ENCODE measurements at places on chromosomes 1 and 21.

GRCh38 chr1:8406960-8407359 lies 89.0 kb downstream of the SLC45A1 start:
- H3K4me1 ChIP-seq: peaks cover 3% of the 10 kb centered on the region
- no peak overlapping the region for H3K27ac ChIP-seq
- H3K4me3 ChIP-seq: no peak overlapping the region
- peaks cover 2% of the 10 kb centered on the region for H3K36me3 ChIP-seq

GRCh38 chr1:104745875-104746274 lies 996.2 kb downstream of the AMY1C start:
- no peak for DNase-seq
- H3K27ac ChIP-seq: no peak overlapping the region
- H3K4me1 ChIP-seq: no peaks in the 10 kb centered on the region
- H3K27me3 ChIP-seq: no peaks in the 10 kb centered on the region
- H3K4me3 ChIP-seq: no peak overlapping the region

DNA sequence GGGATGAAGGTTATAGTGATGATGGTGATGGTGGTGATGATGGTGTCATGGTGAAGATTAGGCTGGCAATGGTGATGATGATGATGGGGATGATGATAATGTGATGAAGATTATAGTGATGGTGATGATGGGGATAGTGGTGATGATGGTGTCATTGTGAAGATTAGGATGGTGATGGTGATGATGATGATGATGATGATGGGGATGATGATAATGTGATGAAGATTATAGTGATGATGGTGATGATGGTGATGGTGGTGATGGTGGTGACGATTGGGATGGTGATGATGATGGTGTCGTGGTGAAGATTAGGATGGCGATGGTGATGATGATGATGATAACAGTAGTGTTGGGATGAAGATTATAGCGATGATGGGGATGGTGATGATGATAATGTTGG lies 285.1 kb upstream of the AJAP1 start:
- no peaks in the 10 kb centered on the region for H3K27me3 ChIP-seq
- no peaks in the 10 kb centered on the region for H3K36me3 ChIP-seq
- DNase-seq: no peak
- H3K4me3 ChIP-seq: no peak overlapping the region
- no peaks in the 10 kb centered on the region for H3K4me1 ChIP-seq

DNA sequence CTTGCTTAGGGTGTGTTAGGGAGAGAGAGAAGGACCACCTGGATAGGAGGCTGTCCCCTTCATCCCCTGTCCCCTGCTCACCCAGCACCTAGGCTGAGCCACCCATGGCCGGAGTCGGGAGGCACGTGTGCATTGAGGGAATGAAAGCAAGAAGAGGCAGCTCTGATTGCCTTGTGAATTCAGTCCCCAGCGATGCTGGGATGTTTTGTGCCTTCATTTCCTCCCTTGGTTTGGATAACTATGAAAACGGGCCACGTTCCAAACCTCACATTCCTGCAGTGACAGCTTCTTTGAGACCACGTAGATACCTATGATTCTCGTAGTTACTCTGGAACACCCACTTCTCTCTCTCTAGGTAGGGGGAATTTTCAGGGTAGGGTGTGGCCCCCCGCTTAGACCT lies 67.1 kb downstream of the MAN1C1 start:
- no peak for DNase-seq
- H3K27ac ChIP-seq: no peak overlapping the region
- H3K4me1 ChIP-seq: no peaks in the 10 kb centered on the region
- H3K4me3 ChIP-seq: no peak overlapping the region

- H3K27ac ChIP-seq: no peak overlapping the region
- no peaks in the 10 kb centered on the region for H3K4me1 ChIP-seq
- H3K36me3 ChIP-seq: no peaks in the 10 kb centered on the region
- H3K4me3 ChIP-seq: no peak overlapping the region
These were observed 103.6 kb upstream of the GPR52 start for GRCh38 chr1:174344162-174344561.

- DNase-seq: no peak
- H3K4me1 ChIP-seq: no peaks in the 10 kb centered on the region
- no peaks in the 10 kb centered on the region for H3K36me3 ChIP-seq
These were observed 3.8 kb downstream of the PDPN start for GRCh38 chr1:13587256-13588030.

GRCh38 chr1:220367833-220368232 lies 95.6 kb upstream of the RAB3GAP2 start:
- no peak overlapping the region for H3K27ac ChIP-seq
- no peaks in the 10 kb centered on the region for H3K36me3 ChIP-seq
- no peaks in the 10 kb centered on the region for H3K4me1 ChIP-seq
- no peak overlapping the region for H3K4me3 ChIP-seq
- no peak for DNase-seq
- no peaks in the 10 kb centered on the region for H3K27me3 ChIP-seq

GRCh38 chr1:183870351-183871077 lies 65.6 kb downstream of the RGL1 start:
- no peak for DNase-seq
- H3K27ac ChIP-seq: no peak overlapping the region
- H3K4me1 ChIP-seq: no peaks in the 10 kb centered on the region
- H3K4me3 ChIP-seq: no peak overlapping the region

GRCh38 chr1:119743308-119743707 lies 25.4 kb downstream of the HMGCS2 start:
- DNase-seq: no peak
- H3K27me3 ChIP-seq: no peaks in the 10 kb centered on the region
- no peaks in the 10 kb centered on the region for H3K36me3 ChIP-seq

DNA sequence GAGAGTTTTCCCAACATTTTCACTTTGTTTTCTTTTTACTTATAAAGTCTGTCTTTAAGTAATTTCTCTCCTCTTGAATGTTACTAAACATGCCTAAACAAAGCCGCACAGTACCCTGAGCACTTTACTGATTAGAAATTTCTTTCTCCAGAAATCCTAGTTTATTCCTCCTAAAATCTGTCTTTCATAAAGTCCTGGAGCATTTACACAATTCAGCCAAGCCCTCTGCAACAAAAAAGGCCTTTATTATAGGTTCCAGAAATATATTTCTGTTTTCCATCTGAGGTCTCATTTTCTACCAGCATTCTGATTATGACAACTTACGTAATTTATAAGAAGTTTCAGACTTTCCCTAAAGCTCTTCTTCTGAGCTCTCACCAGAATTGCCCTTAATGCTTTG lies 549.5 kb upstream of the OLFM3 start:
- H3K4me1 ChIP-seq: no peaks in the 10 kb centered on the region
- H3K27me3 ChIP-seq: no peaks in the 10 kb centered on the region
- no peak overlapping the region for H3K4me3 ChIP-seq

DNA sequence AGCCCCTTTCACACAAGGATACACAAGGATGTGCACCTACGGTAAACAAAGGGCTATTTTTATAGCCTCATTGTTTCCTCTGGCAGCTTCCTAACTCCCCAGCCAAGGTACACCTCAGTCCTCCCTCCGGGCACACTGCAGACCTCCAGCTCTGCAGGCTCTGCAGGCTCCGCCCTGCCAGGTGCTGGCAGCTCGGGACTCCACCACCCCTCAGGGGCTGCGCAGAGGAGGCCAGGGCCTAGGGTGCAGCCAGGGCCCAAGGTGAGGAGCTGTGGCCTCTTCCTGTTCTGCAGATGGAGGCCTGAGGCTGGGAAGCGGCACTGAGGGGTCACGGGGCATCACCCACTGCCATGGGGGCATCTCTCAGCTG lies 19.8 kb upstream of the CLSTN1 start:
- no peaks in the 10 kb centered on the region for H3K4me1 ChIP-seq
- H3K36me3 ChIP-seq: peaks cover 6% of the 10 kb centered on the region
- no peak for DNase-seq
- H3K27me3 ChIP-seq: no peaks in the 10 kb centered on the region
- no peak overlapping the region for H3K27ac ChIP-seq
- H3K4me3 ChIP-seq: no peak overlapping the region

GRCh38 chr1:53959664-53960250 lies 13.6 kb downstream of the LRRC42 start:
- no peaks in the 10 kb centered on the region for H3K4me1 ChIP-seq
- peaks cover 33% of the 10 kb centered on the region for H3K36me3 ChIP-seq
- H3K4me3 ChIP-seq: no peak overlapping the region
- H3K27me3 ChIP-seq: no peaks in the 10 kb centered on the region
- peak; percentile 72 for DNase-seq

All from natural killer cell (primary cell).